ENCODE measurements at places on chromosomes 4 and X. TPM values are rescaled to one million over a fixed set of nuclear protein-coding genes. Genes with fewer than 3 reads are reported as not detected.

The MGAT4D gene
- 3.2 TPM for total RNA-seq

DNA sequence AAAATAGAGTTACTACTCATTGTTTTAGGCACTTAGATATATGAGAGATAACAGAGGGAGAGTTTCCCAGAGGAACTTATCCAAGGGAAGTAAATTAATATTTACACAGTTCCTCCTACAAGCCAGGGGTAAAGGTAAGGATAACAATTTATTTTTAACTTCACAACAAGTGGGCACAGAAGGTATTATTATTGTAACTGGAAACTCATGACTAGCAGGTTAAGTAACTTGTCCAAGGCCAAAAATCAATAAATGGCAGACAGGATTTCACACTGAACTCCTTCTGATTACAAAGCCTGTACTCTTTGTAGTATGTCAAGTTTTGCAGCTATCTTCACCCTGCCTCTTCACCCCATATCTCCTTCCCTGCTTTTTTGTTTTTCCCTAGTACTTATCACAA lies 46.9 kb upstream of the F8A3 start:
- DNase-seq: no peak

The MED12 gene
- 82.3 TPM for total RNA-seq

DNA sequence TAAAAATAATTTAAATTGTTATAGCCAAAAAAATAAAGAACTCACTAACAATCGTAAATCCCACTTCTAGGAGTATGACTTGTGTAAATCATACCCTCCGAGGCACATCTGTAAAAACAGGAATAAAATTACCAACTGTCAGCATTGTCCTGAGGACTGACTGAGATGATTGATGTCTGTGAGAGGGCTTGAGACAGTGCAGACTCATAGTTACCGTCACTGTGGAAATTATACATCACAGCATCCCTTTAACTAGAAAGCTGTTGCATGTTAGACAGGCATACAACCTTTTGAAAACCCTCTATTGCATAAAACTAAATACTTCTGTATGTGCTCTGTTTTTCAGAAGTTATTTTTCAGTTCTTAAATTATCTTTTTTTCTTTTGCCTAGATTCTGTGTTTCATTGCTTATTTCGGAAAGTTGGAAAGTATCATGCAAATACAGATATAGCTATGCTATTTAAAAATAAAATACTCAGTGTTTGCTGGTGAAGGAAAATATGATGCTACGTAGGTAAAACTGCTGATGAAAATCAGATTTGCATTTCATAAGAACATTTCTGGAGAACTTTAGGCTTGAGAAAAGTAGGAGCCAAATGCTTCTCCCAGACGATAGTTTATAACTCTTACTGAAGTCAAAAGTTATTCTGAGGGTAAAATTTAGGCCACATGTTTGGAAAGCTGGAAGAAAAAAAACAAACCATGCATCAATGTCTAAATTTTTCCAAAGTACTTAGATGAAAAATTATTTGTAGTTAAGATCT lies 13.6 kb upstream of the RBPJ start:
- no peak for DNase-seq

DNA sequence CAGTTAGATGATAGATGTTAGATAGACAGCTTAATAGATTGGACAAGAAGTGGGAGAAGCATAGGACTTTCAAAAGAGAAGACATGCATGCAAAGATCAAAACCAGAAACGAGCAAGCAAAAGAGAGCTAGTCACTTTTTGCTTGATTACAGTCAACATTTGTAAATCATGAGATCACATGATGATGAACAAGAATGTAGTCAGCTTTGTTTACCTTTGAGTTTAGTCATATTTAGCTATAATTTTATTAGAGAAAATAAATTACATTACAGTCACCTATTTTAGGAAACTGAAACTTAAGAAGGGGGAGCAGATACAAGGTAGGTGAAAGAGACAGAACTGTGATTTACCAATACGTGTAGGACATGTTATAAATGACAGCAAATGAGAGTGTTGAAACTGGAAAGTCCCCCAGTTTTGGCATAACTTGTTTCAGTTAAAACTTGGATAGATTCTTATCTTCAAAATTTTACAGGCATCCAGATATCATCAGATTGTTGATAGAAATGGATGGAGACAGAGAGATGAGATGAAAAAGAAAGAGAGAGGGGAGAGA lies 1083.1 kb upstream of the PCDH10 start:
- no peak for DNase-seq

The PNMA3 gene
- 14.2 TPM for total RNA-seq

- DNase-seq: no peak
Observed at GRCh38 chrX:43003204-43003565, 225.2 kb upstream of the PPP1R2C start.

The MRPL1 gene
- 21.4 TPM for total RNA-seq

The HGFAC gene
- total RNA-seq: 1.9 TPM

The CPLX1 gene
- total RNA-seq: 4.4 TPM

The EGF gene
- 8.5 TPM for total RNA-seq

The UGT2B15 gene
- total RNA-seq: 0.41 TPM

DNA sequence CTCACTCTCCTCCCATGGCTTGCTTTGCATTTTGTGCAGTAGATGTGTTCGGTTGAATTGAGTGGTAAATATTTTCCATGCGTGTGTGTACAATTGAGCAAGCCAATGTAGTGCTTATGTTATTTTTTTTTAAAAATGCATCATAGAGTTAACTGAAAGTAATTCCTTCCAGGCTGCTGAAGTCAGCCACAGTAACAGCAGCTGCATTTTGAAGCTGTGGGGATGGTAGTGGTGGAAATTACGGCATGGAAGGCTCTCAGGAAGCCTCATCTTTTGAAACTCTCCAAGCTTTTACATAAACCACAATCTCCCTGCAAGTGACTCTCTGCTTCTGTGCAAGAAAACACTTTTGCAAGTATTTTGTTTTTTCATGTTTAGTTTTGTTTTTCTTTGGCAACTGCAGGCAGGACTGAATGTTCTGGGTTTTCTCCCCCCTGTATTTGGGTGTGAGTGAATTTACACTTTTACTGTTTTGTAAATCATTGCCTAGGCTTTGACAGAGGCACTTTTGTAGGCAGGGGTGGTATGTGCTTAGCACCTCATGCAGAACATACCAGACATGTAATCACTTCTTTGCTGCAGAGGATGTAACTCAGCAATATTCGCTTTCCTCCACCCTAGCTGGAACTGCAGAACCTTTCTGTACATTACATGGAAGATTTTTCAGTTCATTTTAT lies 56.2 kb downstream of the LRRC66 start:
- no peak for DNase-seq

The IGFBP7 gene
- 1,366 TPM for total RNA-seq

DNA sequence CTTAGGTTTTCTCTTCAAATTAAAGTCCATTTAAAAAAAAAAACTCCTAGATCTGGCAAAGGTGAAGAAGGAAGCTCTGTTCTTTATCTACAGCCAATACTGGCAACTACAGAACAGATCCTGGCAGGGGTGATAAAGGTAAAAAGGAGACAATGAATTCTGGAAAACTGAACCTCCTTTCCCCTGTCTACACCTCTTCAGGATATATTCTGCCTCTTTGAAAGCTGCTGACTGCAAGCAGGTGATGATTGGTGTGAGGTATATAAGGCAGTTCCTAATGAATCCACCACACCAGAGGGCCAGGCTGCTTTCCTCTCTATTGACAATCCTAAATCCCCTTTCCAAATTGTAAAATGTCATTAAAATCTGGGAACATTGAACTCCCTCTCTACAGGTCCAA lies 370.1 kb downstream of the PPP3CA start:
- no peak for DNase-seq

DNA sequence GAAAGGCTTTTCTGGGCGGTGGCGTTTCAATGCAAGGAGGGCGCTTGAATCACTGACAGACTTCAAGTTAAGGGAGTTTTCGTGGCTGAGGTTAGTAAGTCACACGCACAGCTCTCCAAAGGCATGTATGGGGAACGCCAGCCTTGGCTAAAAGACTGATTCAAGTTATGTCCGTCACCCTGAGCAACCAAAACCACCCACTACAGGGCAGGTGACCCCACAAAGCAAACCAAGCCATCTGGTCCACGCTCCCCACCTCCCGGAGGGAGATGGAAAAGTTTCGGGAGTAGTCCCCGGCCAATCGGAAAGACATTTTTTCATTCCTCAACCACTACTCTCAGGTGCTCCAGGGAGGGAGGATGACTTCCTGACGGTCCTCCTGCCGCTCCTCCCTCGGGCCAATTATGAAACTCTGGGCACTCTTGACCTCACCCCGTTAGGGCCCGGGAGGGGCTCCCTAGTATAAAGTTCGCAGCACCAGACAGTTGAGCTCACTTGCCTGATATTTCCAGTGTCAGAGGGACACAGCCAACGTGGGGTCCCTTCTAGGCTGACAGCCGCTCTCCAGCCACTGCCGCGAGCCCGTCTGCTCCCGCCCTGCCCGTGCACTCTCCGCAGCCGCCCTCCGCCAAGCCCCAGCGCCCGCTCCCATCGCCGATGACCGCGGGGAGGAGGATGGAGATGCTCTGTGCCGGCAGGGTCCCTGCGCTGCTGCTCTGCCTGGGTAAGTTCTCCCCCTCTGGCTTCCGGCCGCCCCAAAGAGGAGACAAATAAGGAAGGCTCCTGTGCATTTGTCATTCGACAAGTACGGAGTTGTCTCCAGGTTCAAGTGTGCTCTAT lies at the start of gene EREG:
Gene EREG, plus strand, starts transcription at position 494 of the 840 bp plus-strand sequence. Its CDS starts 164 bp downstream, at position 658.
- no peak for DNase-seq

The PNMA6E gene
- total RNA-seq: 6.9 TPM

DNA sequence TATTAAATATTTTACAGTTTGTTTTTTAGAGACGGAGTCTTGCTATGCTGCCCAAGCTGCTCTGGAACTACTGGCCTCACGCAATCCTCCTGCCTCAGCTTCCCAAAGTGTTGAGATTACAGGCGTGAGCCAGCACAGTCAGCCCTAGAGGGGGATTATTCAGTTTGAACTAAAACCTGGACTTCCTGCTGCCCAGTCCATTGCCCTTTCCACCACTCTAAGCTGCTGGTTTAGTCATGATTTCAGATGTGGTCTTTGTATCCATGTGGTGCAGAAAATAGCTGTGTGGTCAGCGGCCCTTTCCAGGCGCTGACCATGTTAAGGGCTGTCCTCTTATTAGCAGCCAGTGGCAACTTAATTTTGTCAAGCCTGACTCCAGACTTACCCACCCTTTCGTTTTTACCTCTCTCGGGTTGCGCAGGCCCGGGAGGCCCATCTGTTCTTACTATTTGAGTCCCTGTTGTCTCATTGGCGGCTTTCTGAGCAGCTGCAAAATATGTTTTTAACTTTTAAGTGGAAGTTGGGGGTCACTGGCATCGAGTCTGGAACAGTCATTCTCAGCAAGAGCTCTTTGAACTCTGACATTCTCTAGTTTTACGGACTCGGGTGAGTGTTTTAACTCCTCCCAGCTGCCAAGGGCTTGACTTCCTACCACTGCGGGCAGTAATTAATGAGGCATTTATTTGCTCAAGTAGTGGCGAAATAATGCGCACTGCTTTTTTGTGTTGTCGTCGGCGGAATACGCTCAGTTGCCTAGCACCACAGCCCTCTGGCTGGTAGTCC lies 773 bp upstream of the VMA21 start:
- no peak for DNase-seq

The DUSP9 gene
- 3.5 TPM for total RNA-seq

DNA sequence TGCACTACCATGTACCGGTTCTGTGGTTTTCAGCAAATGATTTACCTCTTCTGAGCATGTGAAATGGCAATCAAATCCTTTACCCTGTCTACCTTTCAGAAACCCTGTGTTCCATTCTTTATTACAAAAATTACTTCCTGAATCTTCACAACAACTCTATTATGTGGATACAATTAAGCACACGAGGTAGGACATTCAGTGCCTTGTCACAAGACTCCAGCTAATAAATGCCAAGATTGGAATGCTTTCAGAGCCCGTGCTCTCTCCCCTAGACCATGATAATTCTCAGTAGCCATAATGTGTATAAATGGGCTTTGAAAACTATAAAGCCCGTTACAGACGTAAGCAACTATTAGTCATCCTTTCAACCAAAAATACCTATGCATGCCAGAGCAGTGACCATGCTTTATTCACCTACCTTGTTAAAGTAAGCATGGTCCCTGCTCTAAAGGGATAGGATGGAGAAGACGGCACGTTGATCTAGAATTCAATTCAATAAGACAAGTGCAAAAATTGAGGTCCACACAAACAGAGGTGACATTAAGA lies 2.4 kb downstream of the RXFP1 start:
- no peak for DNase-seq

- no peak for DNase-seq
Observed at GRCh38 chrX:23365541-23365940, 30.9 kb downstream of the PTCHD1 start.

The OPRPN gene
- total RNA-seq: not detected

- no peak for DNase-seq
Observed at GRCh38 chr4:83128240-83128929, 13.9 kb upstream of the PLAC8 start.

- no peak for DNase-seq
Observed at GRCh38 chr4:96916711-96917110, 1076.8 kb downstream of the PDHA2 start.

The ASMT gene
- total RNA-seq: not detected

GRCh38 chr4:152485726-152486276 lies 50.1 kb downstream of the FBXW7 start:
- no peak for DNase-seq

- DNase-seq: peak; percentile 33
Observed at GRCh38 chr4:242121-242848, 63.0 kb downstream of the ZNF732 start.

GRCh38 chrX:132231587-132231986 lies 12.3 kb upstream of the RAP2C start:
- no peak for DNase-seq

- no peak for DNase-seq
Observed at GRCh38 chr4:122914938-122915337, 7.5 kb downstream of the NUDT6 start.

The MAGEA12 gene
- not detected for total RNA-seq

The EGFL6 gene
- 0.23 TPM for total RNA-seq

The ZNF182 gene
- total RNA-seq: 5.6 TPM

DNA sequence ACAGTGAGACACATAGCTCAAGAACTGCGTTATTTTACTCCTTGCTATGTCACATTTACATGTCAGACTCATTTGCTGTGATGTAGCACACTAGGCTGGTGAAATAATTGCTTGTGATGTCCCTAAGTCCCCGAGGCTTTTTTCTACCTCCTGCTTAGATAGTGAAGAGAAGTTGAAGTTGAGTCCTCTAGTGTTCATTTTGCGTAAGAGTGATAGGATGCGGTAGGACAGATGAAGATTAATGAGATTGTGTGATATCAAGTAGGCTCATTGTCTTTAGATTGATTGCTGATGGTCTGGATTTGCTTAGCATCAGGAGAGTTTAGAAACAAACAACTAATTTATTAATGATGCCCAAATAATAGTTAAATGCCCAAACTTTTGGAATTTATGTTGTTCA lies 173.6 kb upstream of the NUDT6 start:
- DNase-seq: no peak

GRCh38 chrX:56812515-56813105 lies 83.6 kb downstream of the NBDY start:
- DNase-seq: no peak

DNA sequence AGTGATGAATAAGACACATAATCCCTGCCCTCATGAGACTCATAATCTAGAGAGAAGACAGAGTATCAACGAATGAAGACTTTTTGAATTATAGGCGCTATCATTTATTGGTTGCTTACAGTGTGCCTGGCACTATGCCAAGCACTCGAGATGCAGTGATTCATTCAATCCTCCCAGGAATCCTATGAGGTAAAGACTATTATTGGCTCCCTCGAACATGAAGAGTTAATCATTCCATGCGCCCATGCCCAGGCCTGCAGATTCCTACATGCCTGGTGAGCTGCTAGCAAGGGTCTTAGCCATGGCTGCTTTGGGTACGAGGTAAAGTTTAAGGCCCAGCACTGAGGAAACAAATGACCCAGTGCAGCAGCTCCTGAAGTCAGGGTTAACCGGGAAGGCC lies 47.0 kb downstream of the TEX13B start:
- DNase-seq: no peak

Measured in prostate gland (tissue), 2 donors.